ENCODE measurements at places on chromosomes 6 and 20. TPM values are rescaled to one million over a fixed set of nuclear protein-coding genes. Genes with fewer than 3 reads are reported as not detected.

The C6orf132 gene
- 0.18 TPM for total RNA-seq

- no peak for DNase-seq
Measured at GRCh38 chr20:50682065-50682464, 9.3 kb downstream of the RIPOR3 start.

GRCh38 chr6:155253337-155253736 is 10.5 kb upstream of the CLDN20 start:
- no peak for DNase-seq

The LRRN4 gene
- not detected for total RNA-seq

GRCh38 chr6:21327326-21328112 is 266.0 kb upstream of the SOX4 start:
- DNase-seq: no peak

GRCh38 chr6:15366003-15366535 is 120.2 kb downstream of the JARID2 start:
- no peak for DNase-seq

The IPCEF1 gene
- 24.3 TPM for total RNA-seq

The MAP1LC3A gene
- 0.92 TPM for total RNA-seq

GRCh38 chr6:55445648-55446204 is 118.5 kb downstream of the GFRAL start:
- no peak for DNase-seq

DNA sequence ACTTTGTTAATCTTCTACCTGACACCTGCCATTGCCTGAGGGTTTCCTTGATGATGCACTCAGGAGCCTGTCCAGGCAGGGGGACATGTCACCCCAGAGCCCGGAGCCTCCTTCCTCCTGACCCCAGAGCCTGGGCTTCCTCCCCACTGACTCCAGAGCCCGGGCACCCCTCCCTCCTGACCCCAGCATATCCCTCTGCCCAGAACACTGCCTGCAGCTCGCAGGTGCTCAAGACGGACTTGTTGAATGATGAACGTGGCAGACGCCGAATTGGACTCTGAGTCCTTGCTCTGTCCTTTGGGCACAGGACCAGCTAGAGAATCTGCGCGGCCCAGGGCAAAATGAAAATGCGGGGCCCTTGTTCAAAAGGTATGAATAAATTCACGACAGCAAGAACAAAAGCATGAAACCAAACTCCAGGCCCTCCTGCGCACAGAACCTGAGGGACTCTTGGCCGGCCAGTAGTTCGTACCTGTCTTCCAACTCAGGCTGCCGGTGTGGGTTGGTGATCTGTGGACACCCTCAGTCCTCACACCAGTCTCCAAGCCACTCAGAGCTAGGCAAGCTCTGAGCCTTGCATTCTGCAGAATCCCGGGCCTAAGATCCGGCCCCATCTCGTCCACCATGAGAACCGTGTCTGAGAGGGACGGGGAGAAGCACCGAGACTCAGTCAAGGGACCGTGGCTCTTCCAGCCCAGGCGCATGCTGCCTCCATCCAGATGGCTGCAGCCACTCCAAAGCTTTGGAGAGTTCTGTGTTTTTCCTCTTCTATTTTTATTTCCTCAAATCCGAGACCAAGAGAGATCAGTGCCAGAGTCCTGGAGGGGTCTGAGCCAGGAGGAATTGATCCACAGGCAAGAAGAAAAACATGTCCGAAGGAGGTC is 104.7 kb downstream of the BMP7 start:
- DNase-seq: no peak

Data from activated CD8-positive, alpha-beta T cell treated with anti-CD3 and anti-CD28 coated beads for 36 hours (primary cell).